Inflammatory macrophage (primary cell): ENCODE measurements at places on chromosomes 5 and 9.

GRCh38 chr5:107651325-107651724, 19.4 kb downstream of the EFNA5 start:
- no peak for DNase-seq

GRCh38 chr5:31113101-31113500, 80.4 kb upstream of the CDH6 start:
- DNase-seq, result no peak

- peak; percentile 1 for DNase-seq
Observed at GRCh38 chr5:78182838-78183237, 111.7 kb downstream of the AP3B1 start.

- no peak for DNase-seq
Observed at GRCh38 chr9:70540016-70540415, 125.6 kb upstream of the KLF9 start.

GRCh38 chr9:88923653-88924288, 67.5 kb upstream of the S1PR3 start:
- DNase-seq, result peak; percentile 97

GRCh38 chr9:69564557-69564956, 107.6 kb downstream of the APBA1 start:
- DNase-seq, result no peak

- no peak for DNase-seq
Observed at GRCh38 chr9:38641985-38642864, 21.8 kb upstream of the ANKRD18A start.

DNA sequence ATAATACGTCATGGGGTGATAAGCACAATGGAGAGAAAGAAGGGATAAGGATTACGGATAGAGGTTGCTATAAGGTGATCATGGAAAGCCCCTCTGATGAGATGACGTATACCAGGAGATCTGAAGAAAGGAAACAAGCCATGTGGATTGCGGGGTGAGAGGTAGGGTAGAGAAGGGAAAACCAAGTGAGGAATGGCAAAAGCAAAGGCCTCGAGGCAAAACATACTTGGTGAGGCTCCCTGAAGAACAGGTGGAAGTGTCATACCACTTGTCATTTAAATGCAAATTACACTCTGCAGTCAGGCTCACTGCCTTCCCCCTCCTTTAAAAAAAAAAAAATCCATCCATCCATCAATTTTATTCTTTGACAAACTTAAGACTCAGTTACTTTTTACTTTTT, 420.8 kb downstream of the RAB3C start:
- no peak for DNase-seq

- DNase-seq, result peak; percentile 40
Observed at GRCh38 chr9:78196258-78196657, 39.6 kb upstream of the CEP78 start.

- DNase-seq, result peak; percentile 8
Observed at GRCh38 chr9:70053864-70054263, 10.2 kb downstream of the MAMDC2 start.

- DNase-seq, result peak; percentile 53
Observed at GRCh38 chr5:62340392-62340791, 34.4 kb downstream of the KIF2A start.

GRCh38 chr5:122999947-123000563, 36.5 kb downstream of the PPIC start:
- peak; percentile 70 for DNase-seq

DNA sequence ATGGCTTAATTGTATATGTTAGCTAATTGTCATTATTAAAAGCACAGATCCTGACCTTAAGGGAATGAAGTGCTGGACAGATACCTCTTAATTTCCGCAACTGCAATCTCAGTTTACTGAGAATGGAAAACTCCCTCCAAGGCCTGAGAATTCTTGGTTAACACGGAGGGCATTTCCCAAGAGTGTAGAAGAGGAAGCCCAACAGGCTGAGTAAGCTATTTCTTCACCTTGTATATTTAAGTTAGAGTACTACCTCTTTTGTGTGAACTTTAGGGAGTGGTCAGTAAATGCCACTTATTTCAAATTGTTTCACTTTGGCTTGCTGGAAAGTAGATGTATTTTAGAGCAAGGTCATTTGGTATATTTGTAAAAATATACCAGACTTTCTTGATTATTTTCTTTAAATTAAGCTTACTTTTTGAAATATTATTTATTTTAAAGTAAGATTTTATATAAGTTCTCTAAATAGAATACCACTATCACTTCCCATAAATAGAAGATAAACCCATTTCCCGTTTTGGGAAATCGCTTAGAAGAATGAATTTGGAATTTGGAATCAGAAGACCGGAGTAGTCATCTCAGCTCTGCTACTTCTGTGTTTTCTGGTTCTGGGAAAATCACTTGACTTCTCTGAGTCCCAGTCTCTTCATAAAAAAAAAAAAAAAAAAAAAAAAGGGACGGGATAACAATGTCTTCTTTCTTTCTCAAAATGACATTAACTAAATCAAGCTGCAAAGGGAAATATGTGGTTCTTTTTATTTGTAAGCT, 26.0 kb upstream of the C9orf72 start:
- peak; percentile 91 for DNase-seq

DNA sequence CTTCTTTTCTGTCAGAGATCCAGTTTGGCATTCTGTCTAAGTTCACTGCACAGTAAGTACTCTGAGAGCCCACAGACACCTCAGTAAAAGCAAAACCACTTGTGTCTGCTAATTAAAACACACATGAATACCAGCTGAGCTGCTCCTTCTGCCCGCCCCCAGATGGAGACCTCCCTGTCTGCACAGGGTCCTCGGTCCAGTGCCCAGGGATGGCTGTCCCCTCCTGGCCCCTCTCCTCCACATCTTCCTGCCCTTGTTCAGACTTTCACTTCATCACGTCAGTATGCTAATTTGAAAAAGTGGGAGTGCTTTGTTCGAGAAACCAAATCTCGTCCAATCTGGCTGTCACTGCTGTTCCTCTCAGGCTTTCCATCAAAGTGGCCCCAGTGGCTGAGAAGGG, 43.5 kb downstream of the LIX1 start:
- DNase-seq, result no peak

DNA sequence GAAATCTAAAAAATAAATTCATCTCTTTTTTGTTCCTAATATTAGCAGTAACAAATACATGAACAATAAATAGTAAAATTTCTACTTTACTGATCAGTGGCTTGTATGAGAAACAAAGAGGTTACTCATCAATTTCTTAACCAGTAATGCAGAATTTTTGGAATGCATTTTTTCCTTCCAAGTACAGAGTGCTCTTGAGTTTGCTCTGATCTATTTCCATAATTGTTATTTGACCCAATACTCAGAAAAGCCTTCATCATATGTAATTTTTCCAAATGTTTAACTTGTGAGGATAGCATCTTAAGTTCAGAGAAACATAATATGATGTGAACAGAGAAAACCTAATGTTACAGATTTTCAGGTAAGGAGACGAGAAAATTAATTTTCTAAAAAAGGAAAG, 47.3 kb downstream of the FBN2 start:
- no peak for DNase-seq

GRCh38 chr9:4548811-4549725, 58.8 kb downstream of the SLC1A1 start:
- no peak for DNase-seq

GRCh38 chr9:112299514-112299913, 33.9 kb downstream of the PTBP3 start:
- no peak for DNase-seq

DNA sequence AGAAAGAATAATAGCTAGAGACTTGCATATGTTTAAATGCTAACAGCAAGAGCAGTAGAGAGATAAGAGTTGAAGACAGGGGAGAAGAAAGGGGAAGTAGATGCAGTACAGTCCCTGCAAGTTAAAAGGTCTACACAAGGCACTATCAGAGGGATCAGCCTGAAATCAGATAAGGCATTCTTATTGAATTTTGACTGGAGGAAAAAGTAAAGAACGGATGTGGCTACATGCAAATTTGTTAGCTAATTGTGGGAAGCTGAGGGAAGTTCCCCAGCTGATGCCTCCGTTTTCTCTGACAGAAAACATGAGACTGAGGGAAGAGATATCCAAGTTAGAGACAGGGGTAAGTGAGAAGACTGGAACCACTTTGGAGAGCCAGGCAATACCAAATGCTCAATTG, 12.9 kb upstream of the RHOBTB3 start:
- peak; percentile 12 for DNase-seq

- no peak for DNase-seq
Observed at GRCh38 chr9:17963498-17963897, 384.6 kb downstream of the SH3GL2 start.

GRCh38 chr9:34106110-34106509, 20.4 kb downstream of the DCAF12 start:
- no peak for DNase-seq

- DNase-seq, result no peak
Observed at GRCh38 chr9:104906441-104907277, 21.3 kb downstream of the ABCA1 start.

GRCh38 chr5:76675364-76675763, 40.6 kb upstream of the F2R start:
- DNase-seq, result no peak

DNA sequence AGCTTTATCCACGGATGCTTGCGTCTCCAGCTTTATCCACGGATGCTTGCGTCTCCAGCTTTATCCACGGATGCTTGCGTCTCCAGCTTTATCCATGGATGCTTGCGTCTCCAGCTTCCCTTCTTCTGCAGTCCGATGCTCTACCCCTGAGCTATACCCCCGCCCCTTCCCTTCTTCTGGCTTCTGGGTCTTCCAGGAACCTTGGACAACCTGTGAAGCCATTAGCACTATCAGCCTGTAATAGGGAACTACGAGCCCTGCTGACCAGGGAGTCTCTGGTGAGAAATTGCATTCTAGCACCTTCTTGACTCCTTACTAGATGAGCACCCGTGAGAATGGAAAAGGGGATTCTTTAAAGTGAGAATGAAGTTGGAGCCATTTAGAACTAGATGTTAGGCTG, 39.1 kb upstream of the SH3PXD2B start:
- no peak for DNase-seq

GRCh38 chr9:128048663-128049062, 18.5 kb downstream of the NAIF1 start:
- no peak for DNase-seq

- DNase-seq, result peak; percentile 15
Observed at GRCh38 chr9:121674952-121675351, 23.5 kb downstream of the DAB2IP start.

GRCh38 chr5:128407944-128408343, 130.1 kb downstream of the FBN2 start:
- no peak for DNase-seq

GRCh38 chr5:150158170-150158949, 2.7 kb upstream of the PDGFRB start:
- DNase-seq, result no peak

DNA sequence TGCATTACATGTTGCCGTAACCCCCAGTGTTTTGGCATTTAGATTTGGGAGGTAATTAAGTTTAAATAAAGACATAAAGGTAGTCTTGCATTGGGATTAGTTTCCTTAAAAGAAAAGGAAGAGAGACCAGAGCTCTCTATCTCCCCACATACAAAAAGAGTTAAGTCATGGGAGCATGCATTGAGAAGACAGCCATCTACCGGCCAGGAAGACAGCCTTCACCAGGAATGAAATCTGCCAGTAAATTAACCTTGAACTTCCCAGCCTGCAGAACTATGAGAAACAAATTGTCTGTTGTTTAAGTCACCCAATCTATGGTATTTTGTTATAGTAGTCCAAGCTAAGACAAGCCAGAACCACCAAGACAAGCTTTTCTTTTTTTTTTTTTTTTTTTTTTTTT, 567.0 kb upstream of the CDH18 start:
- DNase-seq, result no peak

- no peak for DNase-seq
Observed at GRCh38 chr9:26746357-26747072, 146.1 kb downstream of the CAAP1 start.

GRCh38 chr5:64688391-64688790, 1.9 kb upstream of the SHISAL2B start:
- no peak for DNase-seq

- no peak for DNase-seq
Observed at GRCh38 chr5:142411656-142412425, 87.0 kb upstream of the SPRY4 start.

DNA sequence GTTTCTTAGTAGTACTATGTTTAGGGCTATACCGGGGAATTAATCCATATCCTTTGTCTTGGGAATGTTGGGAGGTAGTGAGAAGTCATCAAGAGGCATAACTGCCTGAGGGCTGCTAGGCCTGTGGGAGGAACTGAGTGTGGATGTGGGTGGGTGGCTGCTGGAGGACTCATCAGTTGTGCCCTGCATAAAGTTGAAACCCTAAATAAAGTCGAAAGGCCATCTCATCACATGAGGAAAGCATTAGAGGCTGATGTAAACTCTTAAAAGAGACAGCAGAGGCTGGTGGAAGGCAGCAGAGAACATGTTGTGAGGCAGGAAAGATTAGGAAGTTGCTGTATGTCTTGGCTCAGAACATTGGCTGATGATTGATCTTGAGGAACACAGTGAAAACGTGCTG, 143.8 kb downstream of the MAST4 start:
- DNase-seq, result peak; percentile 91
